Liver (tissue), 10 donors: ENCODE measurements at places on chromosomes 5 and 9. TPM values are rescaled to one million over a fixed set of nuclear protein-coding genes. Genes with fewer than 3 reads are reported as not detected.

- DNase-seq = no peak
These were observed 133.4 kb downstream of the GRIA1 start for GRCh38 chr5:153623751-153624450.

DNA sequence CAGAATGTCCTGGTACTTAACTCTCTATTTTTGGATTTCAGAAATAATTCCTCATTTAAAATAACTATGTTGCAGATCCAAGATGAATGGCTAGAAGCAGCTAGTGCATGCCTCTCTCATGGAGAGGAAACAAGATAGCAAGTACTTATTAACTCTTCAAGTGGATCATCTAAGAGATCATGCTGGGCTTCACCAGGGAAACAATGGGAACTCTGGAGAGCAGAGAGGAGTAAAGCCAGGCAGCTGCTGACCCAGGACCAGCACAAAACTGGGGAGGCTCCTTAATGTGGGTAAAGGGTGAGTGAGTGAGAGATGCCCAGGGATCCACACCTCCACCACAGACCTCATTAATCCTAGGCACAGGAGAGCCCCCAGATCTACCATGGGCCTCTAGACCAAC is 897.8 kb upstream of the ACO1 start:
- DNase-seq = no peak

DNA sequence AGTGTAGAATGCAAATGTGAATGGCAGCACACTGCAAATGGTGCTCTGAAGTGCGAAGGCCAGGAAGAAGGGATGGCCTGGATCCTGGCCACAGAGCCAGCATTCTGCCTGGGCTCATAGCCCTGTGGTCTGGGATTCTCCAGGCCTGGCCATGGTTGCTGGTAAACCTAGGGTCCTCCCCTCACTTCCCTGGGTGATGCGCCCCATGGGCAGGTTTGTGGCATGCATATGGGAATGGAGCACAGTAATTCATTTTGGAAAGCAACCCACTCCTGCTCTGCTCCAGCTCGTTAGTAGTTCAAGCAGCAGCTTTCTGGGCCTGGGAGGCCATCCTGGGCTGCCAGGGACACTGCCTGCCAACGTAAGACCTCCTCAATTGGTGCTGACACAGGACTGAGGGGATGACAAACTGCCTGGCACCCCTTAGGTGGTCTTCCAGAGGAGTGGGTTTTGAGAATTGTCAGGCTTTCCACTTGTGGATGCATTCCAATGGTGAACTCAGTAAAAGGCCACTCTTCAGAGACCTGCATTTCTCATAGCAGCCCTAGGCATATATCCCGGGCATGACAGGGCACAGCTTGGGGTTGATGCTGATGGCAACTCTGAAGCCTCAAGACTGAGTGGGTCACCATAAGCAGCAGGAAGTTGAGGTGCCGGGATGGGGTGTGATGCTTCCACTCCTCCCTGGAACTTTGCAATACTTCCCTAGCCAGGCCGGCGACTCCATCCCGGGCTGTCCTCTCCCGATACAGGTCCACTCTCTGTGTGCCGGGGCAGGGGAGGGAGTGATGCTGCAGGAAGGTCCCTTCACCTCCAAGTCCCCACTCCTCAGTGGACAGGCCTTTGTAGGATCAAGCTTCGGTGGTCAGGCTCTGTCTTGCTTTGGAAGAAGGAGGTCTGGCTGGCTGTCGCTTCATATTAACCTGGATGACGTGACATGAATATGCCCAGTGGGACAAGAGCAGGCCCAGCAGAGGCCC is 1.2 kb upstream of the SLC25A48 start:
- DNase-seq = peak; percentile 13

DNA sequence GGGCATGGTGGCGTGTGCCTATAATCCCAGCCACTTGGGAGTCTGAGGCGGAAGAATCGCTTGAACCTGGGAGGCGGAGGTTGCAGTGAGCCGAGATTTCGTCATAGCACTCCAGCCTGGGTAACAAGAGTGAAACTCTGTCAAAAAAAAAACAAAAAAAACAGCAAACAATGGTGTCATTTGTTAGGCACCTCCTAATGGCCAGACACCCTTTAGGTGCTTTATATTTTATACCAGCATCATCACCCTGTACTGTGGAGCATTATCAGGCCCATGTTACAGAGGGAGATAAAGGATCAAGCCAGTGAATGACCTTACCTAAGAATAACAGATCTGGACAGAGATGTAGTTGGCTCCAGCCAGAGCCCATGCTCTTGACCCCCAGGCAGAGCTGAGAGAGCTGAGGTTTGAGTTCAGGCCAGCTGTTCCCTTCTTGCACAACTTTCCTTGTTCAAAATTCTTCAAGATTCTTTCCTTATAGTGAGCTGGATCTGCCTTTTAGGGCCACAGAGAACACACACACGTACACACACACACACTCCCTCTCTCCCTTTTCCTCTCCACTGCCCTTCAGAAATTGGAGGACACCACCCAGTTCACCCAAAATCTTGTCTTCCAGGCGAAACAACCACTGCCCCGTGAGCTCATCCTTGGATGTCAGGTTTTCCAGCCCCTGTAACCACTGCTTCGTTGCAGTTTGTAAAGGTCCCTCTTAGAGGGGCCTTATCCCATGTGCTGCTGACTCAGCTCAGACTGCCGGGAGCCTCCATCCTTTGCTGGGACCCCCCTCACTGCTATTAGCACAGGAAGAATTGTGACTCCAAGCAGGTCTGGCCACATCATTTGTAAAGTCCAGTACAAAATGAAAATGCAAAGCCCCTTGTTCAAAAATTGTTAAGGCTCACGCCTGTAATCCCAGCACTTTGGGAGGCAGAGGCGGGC is 10.4 kb upstream of the PTGES start:
- no peak for DNase-seq

Gene CDH12
- 0.33 TPM for total RNA-seq

DNA sequence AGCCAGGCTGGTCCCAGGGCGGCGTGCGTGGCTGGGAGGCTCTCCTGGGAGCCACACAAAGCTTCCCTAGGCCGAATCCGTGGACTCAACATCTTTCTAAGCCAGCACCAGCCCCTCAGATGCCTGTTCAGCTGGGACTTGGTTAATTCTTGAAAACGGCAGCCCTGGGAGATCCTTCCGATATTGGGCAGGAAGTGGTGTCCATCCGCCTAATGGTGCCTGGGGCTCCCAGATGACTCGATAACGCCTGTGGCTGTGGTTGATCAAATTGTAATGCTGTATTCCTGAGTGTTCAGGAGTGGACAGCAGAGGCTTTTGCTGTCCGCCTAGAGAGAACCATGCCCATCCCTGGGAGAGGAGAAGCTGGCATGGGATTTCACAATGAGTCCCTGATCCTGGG is 14.1 kb downstream of the KCNT1 start:
- DNase-seq = no peak

Gene TRAF1
- 2.6 TPM for total RNA-seq

DNA sequence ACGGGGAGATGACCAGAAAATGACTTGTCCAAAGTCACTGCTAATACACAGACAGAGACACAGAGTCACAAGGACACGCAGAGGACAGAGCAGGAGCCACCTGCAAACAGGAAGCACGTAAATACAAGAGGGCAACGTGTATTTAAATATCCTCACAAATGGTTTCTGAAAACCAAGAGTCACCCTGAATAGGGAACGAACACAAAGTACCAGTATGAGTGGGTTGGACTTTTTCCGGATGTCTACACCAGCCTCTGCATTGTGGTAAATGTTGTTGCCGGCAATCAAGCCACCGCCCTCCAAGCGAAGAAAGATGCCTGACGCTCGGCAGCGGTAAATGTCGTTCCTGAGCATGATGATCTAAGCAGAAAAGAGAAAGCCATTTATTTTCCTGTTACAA is 44.5 kb downstream of the FBXO10 start:
- no peak for DNase-seq

DNA sequence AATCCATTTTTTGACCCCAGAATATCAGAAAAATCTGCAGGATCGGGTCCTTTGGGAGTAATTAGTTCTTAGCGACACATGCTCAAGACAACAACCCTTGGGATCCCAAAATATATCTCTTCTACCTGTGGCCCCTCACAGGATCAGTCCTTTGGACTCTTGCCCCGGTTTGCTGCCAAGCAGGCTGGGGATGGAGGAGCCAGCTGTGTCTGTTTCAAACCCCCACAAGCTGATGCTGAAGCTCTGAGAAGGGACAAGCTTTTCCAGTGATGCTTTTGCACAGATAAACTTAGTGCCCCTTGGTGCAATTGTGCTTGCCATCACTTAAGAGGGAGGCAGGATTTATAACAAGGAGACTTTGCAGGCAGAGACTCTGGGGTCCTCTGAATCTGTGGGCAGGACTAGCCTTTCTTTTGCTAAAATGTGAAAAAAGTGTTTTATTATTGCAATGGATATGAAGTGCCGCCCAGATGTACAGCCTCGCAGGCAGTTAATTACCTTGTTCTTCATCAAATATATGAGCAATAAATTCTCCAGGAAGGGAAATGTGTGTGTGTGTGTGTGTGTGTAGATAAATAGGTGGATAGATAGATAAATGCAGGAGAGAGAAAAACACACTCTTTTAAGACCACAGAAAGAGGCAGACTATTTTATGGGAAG is 9.6 kb upstream of the LHX2 start:
- DNase-seq = no peak

DNA sequence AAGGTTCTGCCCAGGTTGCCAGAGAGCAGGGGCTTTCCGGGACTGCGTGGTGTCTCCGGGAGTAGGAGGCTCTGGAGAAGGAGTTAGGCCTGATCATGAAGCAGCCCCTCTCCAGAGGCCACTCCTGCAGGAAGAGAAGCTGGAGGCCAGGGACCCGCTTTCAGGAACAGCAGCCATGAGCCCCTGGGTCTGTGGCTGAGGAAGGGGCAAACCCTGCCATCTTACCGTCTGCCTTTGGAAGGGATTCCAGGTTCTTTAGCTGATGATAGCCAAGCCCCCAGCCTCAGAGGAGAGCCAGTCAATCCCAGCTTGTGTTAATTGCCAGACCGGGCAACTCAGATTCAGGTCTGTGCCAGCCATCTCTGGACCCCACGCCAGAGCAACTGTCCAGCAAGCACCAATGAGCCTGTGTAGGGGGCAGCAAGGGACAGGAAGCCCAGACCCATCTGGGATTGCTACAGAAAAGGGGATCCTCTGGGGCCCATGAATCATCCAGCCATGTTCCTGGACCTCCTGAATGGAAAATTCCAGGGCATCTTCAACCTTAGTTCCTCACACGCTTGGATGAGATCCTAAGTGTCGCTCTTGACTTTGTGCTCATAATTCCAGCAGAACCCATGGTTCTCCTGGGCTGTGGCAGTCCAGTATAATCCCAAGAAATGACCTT is 42.7 kb upstream of the MVB12B start:
- no peak for DNase-seq

DNA sequence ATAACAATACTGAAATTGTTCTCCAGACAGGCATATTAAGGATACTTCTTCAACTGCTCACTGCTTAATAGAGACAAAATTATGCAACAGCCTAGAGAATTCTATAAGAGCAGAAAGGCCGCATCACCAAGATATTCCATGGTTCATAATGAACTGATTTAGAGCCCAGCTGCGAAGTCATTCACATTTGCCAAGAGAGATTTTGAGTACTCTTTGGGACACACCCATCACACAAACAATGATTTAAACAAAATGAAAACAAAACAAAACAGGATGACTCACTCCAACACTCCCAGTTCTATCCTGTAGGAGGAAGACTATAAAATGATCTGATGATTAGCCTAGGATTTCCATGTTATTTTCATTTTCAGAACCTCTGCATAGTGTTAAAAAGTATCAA is 145.7 kb upstream of the GNA14 start:
- DNase-seq = no peak

- no peak for DNase-seq
These were observed 191.4 kb downstream of the TMEM167A start for GRCh38 chr5:82885627-82886389.

- DNase-seq = no peak
These were observed 14.0 kb downstream of the TGFBR1 start for GRCh38 chr9:99118782-99119466.

- DNase-seq = no peak
These were observed 2.9 kb downstream of the AKNA start for GRCh38 chr9:114384836-114385396.

Gene MARCOL
- not detected for total RNA-seq

DNA sequence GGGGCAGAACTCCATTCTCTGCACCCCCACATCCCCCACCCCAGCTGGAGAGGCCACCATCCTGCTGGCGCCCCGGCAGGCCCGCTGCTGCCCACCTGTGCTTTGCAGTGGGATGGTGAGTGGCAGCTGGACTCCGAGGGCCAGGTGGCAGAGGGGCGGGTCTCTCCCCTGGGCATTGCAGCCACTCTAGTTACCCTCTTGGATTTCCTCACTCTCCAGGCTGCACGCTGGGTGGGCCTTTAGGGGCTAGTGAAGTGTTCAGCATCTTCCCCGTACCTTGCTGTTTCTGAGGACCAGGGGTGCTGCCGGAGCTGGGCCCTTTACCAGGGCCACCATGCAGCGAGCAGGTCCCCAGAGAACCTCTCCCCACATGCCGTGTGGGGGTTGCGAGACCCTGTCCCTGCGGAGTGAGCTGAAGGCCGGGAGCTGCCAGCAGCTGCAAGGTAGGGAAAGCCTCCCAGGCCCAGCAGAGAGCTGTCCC is 88.4 kb upstream of the SH3PXD2B start:
- peak; percentile 24 for DNase-seq

GRCh38 chr9:5790923-5791322 is 42.0 kb downstream of the ERMP1 start:
- DNase-seq = no peak

DNA sequence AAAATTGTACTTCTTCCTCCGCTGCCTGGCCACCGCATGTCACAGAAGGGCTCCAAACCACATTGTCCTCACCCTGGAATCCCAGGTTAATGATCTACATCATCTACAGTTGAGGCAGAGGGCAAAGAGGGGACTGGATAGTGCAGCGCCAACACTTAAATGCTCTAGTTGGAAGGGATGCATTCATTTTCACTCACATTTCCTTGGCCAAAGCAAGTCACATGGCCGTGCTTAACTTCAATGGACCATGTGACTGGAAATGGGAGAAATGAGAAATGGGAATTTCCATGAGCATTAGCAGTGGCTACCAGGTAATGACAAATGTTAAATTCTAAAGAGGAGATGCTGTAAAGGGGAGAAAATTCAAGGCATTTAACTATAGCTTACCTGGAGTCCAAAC is 13.3 kb upstream of the GNAQ start:
- no peak for DNase-seq

Gene FGF1
- total RNA-seq = 0.05 TPM

- DNase-seq = no peak
These were observed 580.4 kb downstream of the DTWD2 start for GRCh38 chr5:118407958-118408357.

DNA sequence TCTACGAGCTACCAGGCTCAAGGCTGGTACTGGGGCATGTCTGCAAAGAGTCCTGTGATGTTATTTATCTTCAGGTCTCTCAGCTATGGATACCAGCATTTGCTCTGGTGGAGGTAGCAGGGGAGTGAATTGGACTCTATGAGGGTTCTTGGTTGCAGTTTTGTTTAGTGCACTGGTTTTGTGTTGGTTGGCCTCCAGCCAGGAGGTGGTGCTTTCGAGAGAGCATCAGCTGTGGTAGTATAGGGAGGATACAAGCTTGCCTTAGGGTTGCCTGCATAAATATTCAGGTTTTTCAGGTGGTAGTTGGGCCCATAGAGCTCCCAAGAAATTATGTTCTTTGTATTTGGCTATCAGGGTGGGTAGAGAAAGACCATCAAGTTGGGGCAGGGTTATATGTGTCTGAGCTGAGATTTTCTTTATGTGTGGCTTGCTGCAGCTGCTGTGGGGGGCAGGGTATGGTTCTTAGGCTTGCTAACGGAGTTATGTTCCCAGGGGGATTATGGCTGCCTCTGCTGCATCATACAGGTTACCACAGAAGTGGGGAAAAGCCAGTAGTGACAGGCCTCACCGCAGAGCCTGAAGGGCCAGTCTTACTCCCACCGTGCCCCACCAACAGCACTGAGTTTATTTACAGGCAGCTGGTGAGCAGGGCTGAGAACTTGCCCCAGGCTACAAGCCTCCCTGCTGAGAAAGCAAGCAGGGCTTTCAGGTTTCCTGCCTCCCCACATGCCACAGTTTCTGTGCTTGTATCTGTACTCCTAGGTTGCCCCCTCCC is 9.7 kb upstream of the RIOK2 start:
- no peak for DNase-seq
